ENCODE measurements at places on chromosomes 13 and 19.

GRCh38 chr13:40125336-40125735 is 469.9 kb downstream of the COG6 start:
- no peak for DNase-seq

GRCh38 chr13:68350554-68350953 is 1120.4 kb upstream of the PCDH9 start:
- no peak for DNase-seq

DNA sequence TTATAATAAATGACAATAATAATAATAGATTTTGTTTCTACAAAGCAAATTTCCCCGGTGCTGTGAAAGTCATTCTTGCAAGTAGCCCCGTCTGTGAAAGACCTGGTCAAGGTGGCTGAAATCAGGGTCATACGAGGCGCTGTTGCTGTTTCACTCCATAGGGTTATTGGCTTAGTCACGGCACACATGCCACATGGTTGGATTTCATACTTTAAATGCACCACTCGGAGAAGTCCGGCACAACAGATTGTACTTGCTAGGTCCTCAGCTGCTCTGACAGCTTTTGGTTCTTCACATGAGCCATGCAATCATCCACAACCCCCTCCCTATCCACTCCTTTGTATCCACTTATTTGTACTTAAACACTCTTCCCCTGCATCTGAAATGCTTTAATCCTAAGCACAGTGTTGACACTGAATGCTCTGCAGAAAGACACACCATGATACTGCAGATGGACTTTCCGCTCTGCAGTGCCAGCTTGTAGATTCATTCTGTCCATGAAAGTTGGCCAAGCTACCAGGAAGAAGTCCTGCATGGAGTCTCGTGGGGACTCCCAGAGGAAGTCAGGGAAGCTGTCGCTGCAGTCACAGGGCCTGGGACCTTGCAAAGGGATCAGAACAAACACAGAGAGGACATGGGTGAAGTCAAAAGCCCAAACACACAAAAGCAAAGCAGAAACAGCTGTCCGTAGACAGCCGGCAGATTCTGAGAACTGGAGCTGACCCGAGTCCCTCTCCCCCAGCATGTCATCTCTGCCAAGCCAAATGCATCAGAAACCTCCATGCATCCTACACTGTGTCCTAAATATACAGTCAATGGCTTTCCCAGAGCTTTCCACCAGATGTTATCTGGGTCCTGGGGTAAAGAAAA is 124.6 kb downstream of the COL4A2 start:
- DNase-seq, result no peak

- DNase-seq, result no peak
Measured at GRCh38 chr19:50826492-50827240, 3.1 kb upstream of the KLK1 start.

DNA sequence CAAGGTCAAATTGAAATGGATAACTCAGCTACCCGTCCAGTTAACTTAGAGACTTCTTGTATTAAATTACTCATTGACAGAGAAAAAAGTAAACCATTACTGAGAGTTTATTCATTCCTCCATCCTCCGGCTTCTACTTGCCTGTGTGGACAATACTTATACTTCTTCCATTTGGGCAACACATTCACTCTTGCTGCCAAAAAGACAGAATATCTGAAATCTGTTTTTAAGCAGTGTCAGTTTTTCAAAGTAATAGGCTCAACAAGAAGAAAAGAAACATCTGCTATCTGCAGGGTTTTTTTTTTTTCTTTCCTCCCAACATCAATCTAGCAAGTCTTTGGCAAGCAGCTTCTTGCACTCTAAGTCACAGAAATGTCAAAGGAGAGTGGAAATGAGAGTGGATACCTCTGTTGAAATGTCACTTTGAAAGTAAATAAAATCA is 1142.8 kb downstream of the PCDH9 start:
- no peak for DNase-seq

DNA sequence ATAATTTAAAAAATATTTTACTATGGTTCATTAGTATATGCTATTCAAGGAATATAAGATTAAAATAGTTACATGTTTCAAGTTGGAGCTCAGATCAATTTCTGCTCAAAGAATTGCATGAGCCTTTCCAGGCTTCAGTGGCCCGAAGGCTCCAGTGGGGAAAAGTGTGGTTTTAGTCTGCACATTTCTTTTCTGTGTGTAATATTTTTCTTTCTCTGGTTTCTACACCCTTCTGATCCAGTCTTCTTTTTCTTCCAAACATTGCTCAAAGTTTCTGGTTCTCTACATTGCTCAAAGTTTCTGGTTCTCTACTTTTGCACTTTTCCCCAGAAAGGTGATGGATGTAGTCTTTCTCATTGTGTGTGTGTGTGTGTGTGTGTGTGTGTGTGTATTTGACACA is 64.7 kb upstream of the OXGR1 start:
- no peak for DNase-seq

DNA sequence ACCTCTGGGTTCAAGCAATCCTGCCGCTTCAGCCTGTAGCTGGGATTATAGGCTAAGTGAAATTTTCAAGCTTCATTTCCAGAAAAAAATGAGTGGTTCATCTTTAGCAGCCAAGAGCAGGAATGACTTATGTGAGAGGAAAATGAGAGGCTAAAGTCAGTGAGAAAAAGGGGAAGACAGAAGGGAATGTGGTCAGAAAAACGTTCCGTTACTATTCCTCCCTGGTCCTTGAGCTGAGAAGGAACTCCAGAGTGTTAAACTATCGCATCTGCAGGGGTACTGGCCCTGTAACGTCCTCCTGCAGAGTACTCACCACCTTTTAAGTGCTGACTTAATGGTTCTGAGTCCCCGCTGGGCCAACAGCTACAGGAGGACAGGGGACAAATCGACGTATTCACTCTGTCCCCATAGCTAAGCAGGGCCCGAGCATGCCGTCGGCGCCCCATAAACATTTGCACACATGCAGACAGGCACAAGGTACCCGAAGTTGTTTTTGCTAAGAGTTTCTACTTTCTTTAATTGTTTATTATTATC is 88.1 kb downstream of the FLT1 start:
- no peak for DNase-seq

DNA sequence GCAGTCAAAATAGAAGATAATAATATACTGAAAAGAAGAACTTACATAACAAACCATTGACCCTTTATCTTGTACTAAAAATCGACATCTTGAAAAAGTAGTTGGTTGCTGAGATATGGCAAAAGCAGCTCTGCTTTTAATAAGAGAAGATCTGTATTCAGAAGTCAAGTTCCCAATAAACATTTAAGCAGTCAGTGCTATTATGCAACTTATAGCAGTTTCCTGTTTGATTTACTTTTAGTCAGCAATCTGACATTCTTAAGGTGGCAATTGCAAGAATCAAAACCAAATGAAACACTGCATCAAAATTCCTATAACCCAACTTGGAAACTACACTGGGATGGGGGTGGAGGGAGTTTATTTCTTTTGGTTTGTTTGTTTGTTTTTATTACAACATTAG is 165.5 kb downstream of the TBC1D4 start:
- no peak for DNase-seq

DNA sequence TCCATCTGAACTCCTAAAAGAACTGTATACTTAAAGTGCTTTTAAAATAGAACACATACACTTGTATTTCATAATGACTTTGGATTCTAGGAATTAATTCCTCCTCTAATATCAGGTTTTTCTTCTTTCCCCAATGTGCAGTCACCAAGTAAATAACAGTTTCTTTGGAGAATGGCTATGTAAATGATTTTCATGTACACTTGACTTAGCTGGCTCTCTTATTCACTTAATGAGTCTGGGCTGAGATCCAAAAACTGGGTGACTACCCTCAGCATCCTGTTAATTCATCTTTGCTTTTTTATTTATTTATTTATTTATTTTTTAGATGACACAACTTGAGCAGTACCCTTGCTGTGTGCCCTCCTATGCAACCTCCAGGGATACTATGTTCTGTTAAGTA is 1003.7 kb downstream of the SLITRK1 start:
- no peak for DNase-seq

DNA sequence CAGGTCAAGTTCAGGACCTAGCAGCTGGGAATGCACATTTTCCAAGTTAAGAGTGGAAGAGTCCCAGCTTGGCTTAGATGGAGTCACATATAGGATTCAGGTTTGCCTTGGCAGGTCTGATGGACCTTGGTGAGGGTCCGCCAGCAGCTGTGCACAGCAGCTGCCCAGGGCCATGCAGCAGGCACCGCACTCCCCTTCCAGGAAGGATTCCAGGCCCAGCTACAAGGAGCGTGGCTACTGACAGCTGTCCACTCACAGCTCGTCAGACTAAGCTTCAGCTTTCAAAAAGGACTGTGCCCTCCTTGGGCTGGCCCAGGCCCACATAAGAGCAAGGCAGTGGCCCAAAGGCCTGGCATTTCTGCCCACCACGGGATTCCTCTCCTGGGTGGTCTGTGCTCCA is 68.4 kb downstream of the ALOX5AP start:
- no peak for DNase-seq

All from NCI-H1694 (cell line).